Vagina (tissue), 2 donors: ENCODE measurements at places on chromosomes 1 and 21.

GRCh38 chr1:53946252-53947171 lies at the start of gene LRRC42:
TSS of gene LRRC42 (plus strand) at chr1:53946350. CDS start at chr1:53952000, 5,650 bp downstream.
- no peak for DNase-seq

DNA sequence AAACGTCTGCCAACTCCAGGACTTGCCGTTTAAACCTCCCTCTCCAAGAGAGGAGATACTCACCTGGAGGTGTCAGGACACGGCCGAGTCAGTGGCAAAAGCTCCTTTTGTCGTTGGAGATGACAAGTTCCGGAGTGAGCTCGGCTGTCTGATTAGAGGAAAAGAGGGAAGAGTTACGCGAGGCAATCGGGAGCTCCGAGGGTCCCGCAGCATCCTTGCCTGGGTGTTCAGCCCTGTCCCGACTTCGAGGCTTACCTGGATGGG lies 497 bp downstream of the ID3 start:
- DNase-seq: no peak

DNA sequence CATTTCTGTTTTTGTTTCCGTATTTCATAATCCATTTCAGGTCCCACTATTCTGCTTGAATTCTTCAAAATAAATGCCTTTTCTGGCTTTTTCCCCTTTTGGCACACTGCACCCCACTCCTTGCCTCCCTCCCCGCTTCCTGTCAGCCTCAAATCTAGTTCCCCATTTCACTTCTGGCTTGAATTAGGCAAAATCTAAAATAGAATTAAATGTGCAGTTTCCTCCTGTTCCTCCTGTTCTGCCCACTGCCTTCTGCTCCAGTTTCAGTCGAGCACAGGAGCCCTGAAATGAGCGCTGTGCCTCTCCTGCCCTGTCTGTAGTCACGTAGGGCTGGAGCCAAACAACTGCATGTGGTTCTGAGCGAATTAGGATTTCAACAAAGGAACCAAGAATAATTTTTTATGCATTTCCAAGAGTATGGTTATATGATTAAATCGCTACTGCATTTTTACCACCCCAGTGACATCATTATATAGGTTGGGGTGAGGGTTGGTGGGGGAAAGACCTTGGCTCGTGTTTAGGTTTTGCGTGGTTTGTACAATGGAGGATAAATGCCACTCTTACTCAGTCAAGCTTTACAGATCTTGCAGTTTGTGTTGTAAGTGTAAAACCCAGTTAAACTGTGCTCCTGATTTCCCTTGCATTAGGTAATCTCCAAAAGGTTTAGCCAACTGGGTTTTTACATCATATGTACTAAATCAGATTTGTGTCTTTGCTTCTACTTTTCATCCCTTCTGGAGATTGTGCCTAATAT lies 114.9 kb downstream of the VPS13D start:
- no peak for DNase-seq

GRCh38 chr1:94608852-94609530 lies 67.4 kb upstream of the F3 start:
- no peak for DNase-seq

DNA sequence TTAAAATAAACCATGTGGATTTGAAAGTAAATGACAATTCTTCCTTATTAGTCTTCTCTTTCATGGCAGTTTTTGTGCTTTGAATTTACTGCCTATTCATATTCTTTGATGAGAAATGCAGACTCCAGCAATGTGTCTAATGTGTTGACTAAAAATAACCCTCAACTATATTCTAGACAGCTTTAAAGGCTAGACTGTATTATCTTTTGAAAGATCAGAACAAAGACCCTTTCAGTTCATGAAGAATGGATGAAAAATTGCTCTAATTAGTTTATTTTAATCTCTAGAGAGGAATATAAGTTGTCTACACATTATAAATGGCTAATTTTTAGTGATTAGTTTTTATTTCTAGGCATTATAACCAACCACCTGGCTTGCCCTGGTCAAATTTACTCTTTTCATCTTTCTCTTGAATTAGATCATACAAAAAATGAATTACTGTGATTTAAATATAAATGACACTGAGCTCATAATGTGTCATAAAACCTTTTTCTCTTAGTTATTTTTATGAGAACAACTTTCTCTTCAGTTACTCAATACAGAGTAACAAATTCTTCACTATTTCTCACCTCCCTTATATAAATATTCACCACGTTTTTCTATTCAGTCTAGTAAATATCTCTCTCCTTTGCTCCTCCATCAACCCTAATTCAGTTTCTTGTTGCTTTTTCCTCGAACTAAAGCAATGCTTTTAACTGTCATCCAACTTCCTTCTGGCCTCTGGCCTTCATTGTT lies 428.5 kb upstream of the TMPRSS15 start:
- DNase-seq: no peak

- DNase-seq: no peak
Measured at GRCh38 chr1:187261637-187262036, 432.9 kb downstream of the PLA2G4A start.

- no peak for DNase-seq
Measured at GRCh38 chr1:36582066-36582755, 99.5 kb upstream of the CSF3R start.

DNA sequence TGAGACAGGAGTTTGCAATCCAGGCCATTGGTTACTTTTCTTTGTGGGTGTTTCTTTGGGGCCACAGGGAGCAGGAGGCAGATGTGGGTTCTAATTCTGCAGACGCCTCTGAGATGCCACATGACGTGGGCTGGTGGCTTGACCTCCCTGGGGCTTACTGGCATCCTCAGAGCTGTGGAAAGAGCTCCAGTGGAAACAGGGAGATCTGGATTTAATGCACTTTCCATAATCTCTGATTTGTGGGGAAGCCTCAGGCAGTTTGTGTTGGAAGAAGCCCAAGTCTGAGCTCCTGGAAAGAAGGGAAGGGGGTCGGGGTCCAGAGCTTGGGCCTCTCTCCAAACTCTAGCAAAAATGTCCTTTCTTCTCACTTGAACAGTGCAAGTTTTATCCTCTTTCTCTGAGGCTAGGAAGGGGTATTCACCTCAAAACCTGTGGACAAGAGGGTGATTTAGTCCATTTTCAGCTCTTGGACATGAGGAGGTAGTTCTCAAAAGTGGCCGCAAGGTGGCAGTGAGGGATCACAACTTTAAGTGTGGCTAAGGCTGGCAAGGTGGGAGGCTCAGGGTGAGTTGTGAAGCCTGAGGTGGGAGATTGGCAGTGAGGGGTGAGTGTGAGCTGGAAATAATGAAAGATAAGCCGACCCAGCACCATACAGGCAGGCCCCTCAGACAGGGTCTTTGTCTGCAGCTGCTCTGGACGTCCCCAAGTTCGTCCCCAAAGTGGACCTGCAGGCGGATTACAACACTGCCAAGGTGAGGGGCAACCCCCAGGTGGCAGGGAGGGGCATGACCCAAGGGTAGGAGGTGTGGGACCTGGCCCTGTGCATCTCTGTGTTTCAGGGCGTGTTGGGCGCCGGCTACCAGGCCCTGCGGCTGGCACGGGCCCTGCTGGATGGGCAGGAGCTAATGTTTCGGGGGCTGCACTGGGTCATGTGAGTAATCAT lies 9.2 kb downstream of the IKBKE start:
- DNase-seq: no peak

GRCh38 chr1:184366997-184367396 lies 19.8 kb upstream of the C1orf21 start:
- DNase-seq: no peak

- DNase-seq: no peak
Measured at GRCh38 chr1:194698908-194699318, 1512.5 kb upstream of the B3GALT2 start.

DNA sequence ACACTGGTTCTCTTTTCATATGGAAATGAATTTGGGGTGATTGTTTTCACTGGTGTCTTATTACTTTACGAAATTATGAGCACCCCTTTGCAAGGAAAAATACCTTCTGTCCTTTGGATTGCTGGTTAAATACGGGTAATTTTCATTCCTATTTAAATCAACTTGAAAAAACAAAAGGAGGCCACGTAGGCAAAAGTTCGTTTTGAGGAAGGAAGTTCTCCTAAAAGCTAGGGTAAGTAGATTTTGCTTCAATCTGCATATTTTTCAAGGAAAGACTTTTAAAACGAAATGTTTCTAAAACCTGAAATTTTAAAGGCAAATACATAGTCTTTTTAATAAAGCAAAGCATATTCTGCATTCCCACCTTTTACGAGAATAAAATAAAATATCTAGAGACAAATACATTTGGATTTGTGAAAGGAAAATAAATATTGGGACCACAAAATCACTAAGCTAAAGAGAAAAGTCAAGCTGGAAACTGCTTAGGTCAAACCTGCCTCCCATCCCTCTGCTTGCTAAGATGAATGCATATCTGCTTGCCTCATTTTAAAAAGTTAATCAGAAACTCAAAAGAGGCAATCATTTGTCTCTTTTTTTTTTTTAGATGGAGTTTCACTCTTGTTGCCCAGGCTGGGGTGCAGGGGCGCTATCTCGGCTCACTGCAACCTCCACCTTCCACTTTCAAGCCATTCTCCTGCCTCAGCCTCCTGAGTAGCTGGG lies 70.9 kb upstream of the ETS2 start:
- DNase-seq: no peak

DNA sequence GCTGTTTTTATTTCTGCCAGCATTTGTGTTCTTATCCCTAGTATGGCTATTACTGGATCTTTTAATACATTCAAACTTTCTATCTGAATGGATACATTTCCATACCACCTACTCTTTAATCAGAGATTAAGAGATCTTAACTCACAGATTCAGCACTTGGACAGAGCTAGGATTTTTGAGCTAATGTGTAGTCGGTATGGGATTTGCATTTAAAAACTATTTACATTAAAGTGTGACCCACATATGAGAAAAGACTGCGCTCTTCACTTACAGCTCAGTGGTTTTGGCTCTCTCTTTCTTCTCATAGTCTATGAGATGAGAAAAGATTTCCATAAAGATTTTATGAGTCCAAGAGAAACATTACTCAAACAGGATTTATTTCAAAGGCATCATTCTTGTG lies 16.4 kb downstream of the HMGB4 start:
- no peak for DNase-seq

DNA sequence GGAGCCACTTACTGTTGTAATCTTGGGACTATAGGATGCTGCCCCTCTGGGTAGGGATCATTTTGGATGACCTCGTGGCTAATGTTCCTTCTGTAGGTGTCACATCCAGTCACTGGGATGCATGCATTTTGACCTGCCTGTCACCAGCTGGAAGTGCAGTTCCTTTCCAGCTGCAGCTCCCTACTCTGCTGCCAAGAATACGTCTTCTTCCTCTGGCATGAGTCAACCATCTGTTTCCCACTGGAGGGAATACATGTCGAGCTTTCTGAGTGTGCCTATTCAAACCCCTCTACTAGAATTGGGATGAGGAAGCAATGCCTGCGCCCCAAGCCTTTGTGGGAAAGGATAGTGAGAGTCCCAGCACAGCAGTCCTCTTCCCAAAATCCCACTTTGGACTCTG lies 415.5 kb upstream of the ADAMTS5 start:
- DNase-seq: no peak

DNA sequence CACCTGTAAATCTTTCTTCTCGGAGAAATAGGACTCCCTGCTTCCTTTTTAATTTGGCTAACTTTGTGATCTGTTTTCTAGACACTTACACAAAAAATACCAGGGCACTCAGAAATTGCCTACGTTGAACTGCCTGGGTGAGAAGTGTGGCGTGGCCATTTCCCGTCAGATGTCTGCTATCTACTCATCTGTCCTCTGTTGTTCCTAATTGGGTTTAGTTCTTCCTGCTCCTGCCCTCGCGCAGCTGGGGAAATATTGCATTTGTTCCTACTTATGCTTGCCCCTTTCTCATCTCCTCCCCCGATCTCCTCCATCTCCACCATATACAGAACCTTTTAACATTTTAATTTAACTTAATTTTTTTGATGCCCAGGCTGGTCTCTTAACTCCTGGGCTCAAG lies 55.1 kb downstream of the CD58 start:
- DNase-seq: no peak

- no peak for DNase-seq
Measured at GRCh38 chr1:178055093-178055492, 38.8 kb upstream of the RASAL2 start.

DNA sequence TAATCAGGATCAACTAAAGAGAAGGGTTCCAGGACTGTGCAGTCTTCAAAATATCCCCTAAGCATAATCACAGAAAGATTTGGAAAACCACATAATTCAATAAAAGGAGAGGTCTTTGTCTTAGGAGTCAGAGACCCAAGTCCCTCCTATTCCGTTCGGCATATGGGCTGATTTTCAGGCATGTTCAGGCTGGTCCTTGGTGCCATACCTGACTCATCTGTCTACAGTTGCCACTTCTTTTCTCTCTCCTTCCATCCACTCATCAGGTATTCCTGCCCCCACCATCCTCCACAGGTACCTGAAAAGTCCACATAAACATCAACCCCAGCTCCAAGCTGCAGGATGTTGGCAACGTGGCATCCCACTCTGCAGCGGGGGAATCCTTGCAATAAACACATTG lies 29.7 kb upstream of the RPL11 start:
- DNase-seq: no peak

- DNase-seq: no peak
Measured at GRCh38 chr1:167272369-167272957, 51.8 kb downstream of the POU2F1 start.

- DNase-seq: no peak
Measured at GRCh38 chr1:178612261-178612660, 99.4 kb downstream of the TEX35 start.

DNA sequence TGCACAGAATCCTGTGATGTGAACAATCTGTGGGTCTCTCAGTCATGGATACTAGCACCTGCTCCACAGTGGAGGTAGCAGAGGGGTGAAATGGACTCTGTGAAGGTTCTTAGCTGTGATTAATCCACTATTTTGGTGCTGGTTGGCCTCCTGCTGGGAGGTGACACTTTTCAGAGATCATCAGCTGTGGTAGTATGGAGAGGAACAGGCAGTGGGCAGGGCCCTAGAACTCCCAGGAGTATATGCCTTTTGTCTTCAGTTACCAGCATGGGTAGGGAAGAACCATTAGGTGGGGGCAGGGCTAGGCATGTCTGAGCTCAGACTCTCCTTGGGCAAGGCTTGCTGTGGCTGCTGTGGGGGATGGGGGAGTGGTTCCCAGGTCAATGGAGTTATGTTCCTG lies 54.0 kb upstream of the KCNJ15 start:
- DNase-seq: no peak

GRCh38 chr1:10818262-10819197 lies 22.1 kb upstream of the CASZ1 start:
- no peak for DNase-seq

GRCh38 chr1:70667494-70668170 lies 256.6 kb downstream of the CTH start:
- DNase-seq: no peak

GRCh38 chr1:114458237-114458777 lies 52.7 kb downstream of the TRIM33 start:
- DNase-seq: no peak

DNA sequence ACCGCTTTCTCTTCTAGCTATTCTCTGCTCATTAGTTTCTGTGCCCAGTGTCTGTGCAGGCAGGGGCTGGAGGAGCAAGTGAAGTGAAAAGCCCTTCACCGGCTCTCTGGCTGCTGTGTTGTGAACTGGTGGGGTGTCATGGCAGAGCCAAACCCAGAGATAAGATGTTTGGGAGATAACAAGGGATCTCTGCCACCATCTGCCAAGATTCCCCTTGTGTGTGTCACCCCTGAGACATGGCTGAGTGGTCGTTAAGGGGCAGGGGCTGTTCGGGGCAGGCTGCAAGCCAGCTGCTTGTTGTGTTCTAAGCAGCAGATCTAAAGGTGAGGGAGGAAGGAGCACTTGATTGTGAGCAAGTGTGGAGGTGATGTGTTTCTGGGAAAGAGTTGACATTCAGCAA lies 24.5 kb downstream of the CNIH3 start:
- DNase-seq: no peak

GRCh38 chr1:29322861-29323585 lies 86.7 kb downstream of the PTPRU start:
- no peak for DNase-seq

- DNase-seq: no peak
Measured at GRCh38 chr1:27009601-27010197, 3.0 kb downstream of the TENT5B start.
